ENCODE measurements at places on chromosomes 16 and 17.

DNA sequence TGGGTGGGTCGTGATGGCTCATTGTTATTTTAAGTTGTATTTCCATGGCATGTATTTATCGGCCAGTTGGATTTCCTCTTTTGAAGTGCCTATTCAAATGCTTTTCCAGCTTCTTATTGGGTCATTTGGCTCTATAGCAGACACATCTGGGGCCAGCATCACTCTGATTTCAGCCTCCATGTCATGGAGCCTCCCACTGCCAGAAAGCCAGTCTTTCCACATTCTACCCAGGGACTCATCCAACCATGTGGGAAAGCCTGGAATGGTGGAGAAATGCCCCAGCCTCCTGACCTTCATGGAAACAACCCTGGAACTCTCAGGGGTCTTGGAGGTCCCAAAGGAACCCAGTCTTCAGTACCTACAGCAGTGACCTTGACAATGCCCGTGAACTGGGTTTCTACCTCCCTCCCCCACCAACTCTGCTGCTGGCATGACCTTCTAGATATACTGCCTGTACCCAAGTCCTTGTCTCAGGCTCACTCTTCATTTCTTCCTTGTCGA, 33.8 kb upstream of the ADGRG1 start:
- no peak for DNase-seq

DNA sequence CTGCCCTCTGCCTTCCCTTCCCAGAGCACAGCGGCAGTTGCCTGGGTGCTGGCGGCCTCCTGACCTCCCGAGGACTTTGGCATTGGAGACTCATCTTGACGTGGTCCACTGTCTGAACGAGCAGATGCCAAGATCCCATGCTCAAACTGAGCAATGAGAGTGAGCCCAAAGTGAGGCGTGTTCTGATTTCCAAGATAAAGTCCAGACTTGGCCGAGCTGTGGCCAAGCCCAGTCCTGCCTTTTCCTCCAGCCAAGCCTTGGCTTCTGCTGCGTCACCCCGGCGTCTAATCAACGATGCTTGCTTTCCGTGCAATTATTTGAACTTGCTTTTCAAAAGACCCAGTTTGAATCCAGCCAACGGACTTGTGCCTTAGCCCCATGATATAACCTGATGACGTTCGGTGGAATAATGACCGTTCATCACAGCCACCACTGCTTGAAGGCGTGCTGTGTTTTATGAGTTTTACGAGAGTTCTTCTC, 179.2 kb downstream of the IRF8 start:
- no peak for DNase-seq

- DNase-seq = no peak
These were observed 21.5 kb upstream of the TNS4 start for GRCh38 chr17:40522961-40523310.

DNA sequence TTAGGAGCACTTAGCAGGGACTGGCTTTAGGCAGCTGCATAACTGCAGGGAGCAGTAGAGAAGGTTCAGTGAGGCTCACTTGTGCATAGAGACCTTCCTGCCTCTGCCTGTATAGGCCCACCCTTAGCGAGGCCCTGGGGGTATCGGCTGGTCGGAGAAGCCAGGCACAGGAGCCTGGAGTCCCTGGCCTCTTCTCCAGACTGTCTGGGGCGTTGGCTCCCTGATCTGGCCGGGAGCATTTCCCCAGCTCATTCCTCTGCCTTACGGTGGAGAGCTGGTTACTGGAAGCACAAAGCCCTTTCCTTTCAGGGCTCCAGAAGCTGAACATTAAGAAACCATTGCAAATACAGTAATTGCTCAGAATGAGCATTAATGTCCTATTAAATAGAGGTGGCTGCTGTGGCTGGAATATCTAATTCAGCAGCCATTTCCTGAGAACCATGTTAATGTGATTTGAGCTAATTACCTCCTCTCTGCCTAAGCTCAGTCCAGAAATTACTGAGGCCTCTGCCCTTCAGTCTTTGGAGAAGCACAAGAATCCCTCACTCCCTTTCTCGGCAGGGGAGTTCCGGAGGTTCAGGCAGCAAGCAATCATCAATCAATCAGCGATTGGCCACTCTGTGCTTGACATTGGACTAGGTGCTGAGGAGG, 18.8 kb upstream of the TMEM220 start:
- DNase-seq = no peak

- peak; percentile 10 for DNase-seq
These were observed 702 bp downstream of the NUDT21 start for GRCh38 chr16:56450275-56450985.

DNA sequence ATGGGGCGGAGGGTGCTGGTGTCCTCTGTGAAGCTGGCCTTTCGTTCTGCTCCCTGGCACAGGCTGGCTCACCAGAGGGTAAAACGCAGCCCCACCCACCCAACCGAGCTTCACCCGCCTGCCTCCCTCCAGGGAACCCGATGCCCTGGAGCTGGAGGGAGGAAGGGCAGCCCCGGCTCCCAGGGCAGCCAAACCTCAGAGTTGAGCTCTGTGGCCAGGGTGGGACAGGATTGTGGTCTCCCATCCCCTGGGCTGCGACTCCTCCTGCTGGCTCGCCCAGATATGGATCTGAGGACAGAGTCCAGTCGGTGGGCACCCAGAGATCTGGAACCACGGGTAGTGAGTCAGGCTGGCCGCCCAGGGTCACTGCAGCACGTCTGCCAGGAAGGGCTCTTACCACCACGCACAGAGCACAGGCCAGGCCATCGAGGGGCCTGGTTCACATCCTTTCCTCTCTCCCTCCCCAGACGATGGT, 42.6 kb upstream of the CHMP6 start:
- no peak for DNase-seq
